ENCODE measurements at places on chromosomes 12 and 14.

DNA sequence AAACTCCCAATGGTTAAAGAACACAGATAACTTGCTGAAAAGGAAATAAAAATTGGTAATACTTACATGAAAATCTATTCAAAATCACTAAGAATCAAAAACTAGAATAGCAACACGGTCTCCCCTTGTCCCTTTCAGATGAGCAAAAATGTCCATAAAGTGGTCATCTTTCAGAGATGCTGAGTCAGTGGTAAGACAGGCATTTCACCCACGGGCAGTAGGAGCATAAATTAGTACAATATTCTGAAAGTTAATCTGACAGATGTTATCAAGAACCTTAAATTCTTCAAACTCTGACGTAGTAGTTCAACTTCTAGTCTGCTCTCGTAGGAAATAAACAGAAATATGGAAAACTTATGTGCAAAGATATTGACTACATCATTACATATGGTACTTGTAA, 33.1 kb upstream of the GNPNAT1 start:
- no peak for DNase-seq

DNA sequence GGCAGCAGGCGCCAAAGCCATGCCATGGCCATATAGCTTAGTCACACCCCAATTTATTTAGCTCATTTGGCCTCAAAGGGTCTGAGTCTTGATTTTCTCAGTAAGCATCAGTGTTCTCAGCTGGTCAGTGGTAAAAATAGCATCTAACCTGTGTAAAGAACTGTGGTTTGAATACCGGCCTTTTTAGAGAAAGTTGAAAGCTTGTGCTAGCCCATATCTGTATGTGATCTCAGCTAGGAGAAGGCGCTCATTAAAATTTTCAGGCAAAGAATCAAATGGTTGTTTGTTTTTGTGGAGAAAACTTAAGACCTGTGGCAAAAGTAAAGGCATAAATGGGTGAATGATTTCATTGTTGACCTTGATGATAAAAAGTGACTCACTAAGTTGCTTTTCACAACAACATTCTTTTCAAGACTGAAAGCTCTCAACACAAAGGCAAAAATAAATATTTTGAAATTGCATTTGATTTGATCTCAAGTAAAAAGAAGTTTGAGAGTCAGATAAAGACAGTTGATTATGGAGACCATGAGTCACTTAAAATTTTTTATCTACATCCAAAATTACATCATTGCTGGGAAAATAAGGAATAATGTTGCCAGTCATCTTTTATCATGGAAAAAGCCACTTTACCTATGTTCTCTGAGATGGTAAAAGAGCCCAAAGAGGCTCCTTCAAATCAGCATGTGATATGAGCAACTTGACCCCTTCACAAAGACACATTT, 128.5 kb upstream of the RGS6 start:
- no peak for DNase-seq

GRCh38 chr12:27970401-27971120, 2.0 kb downstream of the PTHLH start:
- DNase-seq = no peak

- no peak for DNase-seq
These were observed 827.9 kb downstream of the BCL11B start for GRCh38 chr14:98444077-98444476.

DNA sequence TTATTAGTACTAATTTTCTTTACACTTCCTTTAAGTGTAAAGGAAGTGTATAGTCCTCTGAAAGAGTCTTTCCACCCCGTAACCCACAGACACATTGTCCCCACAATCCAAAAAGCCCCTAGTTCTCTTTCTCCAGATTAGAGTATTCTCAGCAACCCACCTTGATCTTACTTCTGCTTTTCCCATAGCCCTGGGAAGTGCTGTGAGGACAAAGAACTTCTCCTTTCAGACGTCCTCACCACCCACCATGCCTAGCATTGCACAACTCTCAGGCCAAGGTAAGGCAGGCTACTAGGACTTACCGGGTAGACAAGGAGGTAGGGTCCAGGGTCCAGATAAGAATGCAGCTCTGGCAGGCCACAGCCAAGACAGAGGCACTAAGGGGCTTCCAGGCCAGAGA, 7.4 kb downstream of the AAAS start:
- DNase-seq = no peak

GRCh38 chr12:75404231-75404630, 13.3 kb downstream of the GLIPR1L2 start:
- no peak for DNase-seq

- DNase-seq = no peak
These were observed 57.6 kb upstream of the SSTR1 start for GRCh38 chr14:38150075-38150474.

DNA sequence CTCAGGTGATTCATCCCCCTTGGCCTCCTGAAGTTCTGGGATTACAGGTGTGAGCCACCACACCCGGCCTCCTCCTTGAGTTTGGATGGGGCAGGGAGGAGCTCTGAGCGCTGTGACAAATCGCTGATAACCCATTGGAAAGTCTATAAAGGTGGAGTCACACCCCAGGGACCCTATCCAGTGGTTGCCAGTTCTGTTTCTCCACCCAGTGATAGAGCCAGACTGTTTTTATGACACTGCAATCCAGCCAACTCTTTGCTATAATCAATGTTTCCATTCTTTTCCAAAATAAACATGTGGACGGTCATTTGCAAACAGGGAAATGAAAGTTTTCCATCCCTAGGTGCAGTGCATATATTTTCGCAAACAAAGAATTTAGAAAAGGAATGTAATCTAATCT, 142.0 kb upstream of the PELI2 start:
- DNase-seq = no peak

DNA sequence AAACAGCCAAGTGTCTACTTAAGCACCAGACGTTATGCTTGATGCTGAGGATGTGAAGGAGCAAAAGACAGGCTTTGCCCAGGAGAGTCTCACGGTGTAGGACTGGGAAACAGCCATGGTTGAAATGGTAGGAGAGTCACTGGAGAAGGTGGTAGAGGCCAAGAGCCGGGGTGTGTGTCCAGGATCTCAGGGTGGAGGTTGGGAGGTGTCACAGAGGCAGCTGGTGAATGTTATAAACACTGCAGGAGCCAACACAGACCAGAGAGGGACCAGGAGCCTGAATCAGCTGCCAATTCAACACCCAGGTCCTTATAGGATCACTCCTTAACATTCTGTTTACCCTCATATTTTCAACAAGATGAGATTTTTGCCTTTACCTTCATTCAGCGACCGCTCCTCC, 7.5 kb downstream of the NID2 start:
- DNase-seq = no peak

DNA sequence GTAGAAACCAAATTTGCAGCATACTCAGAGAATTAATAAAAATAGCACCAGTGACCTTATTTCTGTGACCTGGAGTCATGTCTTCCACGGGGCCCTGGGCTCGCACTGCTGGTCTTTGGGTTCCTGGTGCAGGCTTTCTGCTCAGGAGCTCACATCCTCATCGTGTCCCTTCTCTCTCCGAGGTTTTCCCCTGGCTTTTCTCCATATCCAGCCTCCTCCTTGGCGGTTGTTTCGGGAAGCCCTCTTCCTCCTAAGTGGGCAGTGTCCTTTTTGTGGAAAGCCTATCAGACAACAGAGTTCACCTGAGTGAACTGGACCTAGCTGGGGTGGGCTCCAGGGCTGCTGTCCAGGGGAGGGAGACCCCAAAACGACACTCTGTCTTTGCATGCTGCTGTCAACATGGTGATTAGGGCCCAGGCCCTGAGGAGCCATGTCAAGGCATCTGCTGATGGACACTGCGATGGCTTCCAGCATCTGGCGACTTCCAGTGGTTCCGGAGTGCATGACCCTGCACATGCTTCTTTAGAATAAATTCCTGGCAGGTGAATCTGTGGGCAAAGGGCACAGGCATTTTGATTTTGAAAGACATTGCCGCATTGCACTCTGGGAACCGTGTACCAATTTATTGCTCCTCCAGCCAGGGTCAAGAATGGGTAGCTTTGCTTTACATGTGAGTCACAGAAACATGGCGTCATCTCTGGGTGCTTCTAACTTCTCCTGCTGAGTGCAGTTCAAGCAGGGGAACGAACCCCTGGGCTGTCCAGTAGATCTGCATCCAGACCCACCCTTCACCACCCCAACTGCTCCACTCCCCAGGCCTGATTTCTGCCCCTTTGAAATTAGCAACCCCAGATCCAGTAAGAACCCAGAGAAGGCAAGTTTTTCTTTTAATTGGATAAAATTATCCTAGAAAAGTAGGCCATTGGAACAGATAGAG, 136.8 kb downstream of the ADGRD1 start:
- DNase-seq = no peak

DNA sequence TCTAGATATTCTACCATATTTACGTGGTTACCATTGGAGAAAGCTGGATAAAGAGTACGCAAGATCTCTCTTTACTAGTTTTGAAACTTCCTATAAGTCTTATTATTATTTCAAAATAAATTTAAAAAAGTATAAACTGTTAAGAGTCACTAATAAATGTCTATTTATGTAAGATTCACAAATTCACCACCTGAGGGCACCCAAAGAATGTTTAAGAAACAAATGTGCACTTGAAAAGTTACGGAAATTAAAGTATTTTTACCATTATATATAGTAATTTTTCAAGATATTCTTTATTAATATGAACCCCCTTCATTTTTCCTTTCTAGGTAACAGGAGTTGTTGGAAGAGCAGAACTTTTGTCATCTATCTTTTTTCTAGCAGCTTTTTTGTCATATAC, 11.9 kb downstream of the TMTC3 start:
- DNase-seq = no peak
